ENCODE measurements at places on chromosomes 5 and 9. TPM values are rescaled to one million over a fixed set of nuclear protein-coding genes. Genes with fewer than 3 reads are reported as not detected.

CYLC2 gene
- polyA plus RNA-seq = not detected

ZBTB26 gene
- 8.5 TPM for polyA plus RNA-seq

NR4A3 gene
- 3.3 TPM for polyA plus RNA-seq

DDX4 gene
- polyA plus RNA-seq = 0.54 TPM

BNIP1 gene
- 23.3 TPM for polyA plus RNA-seq

PAEP gene
- polyA plus RNA-seq = not detected

SPOCK1 gene
- 30.9 TPM for polyA plus RNA-seq

OTULINL gene
- polyA plus RNA-seq = 7.2 TPM

ZNF454 gene
- 1.1 TPM for polyA plus RNA-seq

NUTM2G gene
- polyA plus RNA-seq = 0.18 TPM

FOXD4L4 gene
- not detected for polyA plus RNA-seq

FGF1 gene
- not detected for polyA plus RNA-seq

GLRA1 gene
- not detected for polyA plus RNA-seq

TMEM174 gene
- polyA plus RNA-seq = not detected

MUSK gene
- not detected for polyA plus RNA-seq

PCDHB15 gene
- polyA plus RNA-seq = 13.7 TPM

TAF11L9 gene
- not detected for polyA plus RNA-seq

SMAD5 gene
- polyA plus RNA-seq = 26.3 TPM

PCDHB2 gene
- polyA plus RNA-seq = 105 TPM

RNF20 gene
- polyA plus RNA-seq = 32.1 TPM

NEUROG1 gene
- not detected for polyA plus RNA-seq

Measured in neural cell (in vitro differentiated cells).